Putamen (tissue), 1 donor: ENCODE measurements at places on chromosomes 11 and 22.

DNA sequence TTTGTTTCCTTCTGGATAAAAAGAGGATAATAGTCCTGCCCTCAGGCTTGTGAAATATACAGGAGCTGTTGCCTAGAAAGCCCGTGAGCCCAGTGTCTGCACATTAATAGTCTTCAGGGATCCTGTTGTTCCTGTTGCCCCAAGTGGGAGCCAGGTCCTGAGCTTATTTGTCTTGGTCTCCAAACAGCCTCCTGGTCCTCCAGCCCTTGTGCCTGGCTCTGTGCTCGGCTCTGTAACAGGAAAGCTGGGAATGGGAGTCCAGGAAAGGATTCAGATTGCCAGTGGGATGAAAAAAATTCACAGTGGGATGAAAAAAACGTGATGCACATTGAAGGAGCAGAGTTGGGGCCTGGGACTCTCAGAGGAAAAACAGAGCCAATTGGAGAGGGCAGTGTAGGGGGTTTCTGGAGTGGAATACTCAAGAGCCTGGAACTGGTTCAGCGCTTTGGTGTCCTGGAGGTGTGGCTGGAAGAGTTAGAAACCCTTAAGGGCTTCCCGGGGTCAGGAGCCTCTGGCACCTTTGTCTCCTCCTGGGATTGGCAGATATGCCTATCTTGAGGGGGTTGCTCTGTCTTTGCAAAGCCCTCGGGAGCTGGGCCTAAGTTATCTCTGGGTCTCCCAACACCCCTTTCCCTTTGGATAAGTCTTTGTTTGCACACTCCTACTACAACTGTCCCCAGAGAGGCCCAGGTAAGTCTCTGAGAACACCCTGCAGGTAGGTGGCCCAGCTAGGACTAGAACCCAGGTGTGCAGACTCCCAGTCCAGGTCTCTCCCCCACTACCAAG lies 2.3 kb upstream of the INPPL1 start:
- DNase-seq: no peak

DNA sequence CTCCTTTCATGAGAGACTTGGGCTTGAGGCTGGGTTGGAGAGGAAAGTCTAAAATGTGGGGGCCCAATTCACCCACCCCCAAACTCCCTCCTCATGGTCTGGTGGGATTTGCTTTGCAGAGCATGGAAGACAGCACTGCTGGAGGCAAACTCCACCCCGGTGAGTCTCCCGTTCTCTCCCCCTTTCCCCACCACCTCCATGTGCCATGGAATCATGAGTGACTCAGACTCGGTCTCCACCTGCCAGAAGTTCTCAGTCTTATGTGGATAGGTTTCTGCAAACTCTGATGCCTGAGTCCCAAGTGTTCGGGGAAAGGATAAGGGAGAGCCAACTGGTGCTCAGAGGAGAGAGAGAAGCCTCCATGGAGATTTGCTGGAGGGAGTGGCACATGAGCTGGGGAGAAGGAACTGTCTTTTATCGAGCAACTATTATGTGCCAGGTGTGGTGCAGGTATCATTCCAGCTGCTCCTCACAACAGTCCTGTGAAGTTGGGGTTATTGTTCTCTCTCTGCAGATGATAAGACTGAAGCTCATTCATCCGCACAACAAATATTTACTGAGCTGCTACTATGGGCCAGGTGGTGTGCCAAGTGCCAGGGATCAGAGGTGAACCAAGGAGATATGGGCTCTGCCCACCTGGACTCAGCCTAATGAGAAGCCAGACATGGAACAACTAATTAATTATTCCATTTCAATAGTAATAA lies 6.6 kb downstream of the PLEKHB1 start:
- DNase-seq: no peak

DNA sequence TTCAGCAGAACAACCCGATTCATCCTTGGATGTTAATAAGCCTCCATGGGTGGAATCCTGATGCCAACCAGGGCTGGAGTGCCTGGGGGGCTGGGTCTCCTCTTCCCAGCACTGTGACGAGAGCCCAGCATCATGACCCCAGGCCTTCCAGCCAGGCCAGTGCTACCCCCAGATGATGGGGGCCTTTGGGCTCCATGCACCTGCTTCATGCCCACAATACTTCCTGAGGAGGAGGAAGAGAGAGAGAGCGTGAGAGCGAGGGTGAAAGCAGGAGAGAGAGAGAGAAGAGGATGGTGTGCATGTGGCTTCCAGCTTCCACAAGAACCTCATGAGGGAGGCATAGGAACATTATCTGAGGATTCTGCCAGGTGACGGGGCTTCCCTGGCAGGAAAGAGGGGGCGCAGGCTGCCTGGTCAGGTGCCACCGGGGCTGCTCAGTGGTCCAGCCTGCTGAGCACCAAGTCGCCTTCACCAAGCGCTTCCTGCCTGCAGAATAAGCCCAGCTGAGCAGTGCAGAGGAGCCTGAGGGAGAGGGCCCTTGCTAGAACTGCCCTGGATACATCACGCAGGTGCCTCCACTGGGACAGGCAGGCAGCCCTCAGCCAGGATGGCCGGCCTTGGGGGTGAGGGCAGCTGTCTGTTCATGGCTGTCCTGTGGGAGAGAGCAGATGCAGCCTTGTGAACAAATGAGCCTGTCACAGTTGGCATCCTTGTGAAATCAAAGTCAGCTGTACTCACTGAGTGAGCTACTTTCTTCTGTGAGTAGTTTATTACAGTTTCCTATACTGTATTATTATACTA lies 243.3 kb upstream of the B3GAT1 start:
- no peak for DNase-seq

DNA sequence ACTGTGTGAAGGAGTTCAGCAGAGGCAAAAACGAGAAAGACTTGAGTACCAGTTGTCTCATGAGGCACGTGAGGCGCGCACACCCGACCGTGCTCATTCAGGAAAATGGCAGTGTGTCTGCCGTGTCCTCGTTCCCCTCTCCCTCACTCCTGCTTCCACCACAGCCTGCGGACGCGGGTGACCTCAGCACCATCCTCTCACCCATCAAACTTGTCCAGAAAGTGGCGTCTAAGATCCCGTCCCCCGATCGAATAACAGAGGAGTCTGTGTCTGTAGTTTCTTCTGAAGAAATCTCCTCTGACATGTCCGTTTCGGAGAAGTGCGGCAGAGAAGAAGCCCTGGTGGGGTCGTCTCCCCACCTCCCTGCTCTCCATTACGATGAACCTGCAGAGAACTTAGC lies 30.4 kb downstream of the ZBED4 start:
- DNase-seq: no peak

- no peak for DNase-seq
Observed at GRCh38 chr22:25166266-25167040, 33.2 kb upstream of the CRYBB3 start.

GRCh38 chr11:60978546-60979380 lies 7.3 kb downstream of the CD6 start:
- DNase-seq: no peak

- no peak for DNase-seq
Observed at GRCh38 chr22:23071230-23072076, 1.1 kb downstream of the GNAZ start.
